ENCODE measurements at places on chromosomes 6 and 20. TPM values are rescaled to one million over a fixed set of nuclear protein-coding genes. Genes with fewer than 3 reads are reported as not detected.

CRIP3 gene
- polyA plus RNA-seq: 3.7 TPM

PABPC1L gene
- 6.2 TPM for polyA plus RNA-seq

CTCFL gene
- not detected for polyA plus RNA-seq

ARMH2 gene
- 0.73 TPM for polyA plus RNA-seq

C20orf204 gene
- polyA plus RNA-seq: 6.0 TPM

GRM1 gene
- polyA plus RNA-seq: 2.9 TPM

UBD gene
- not detected for polyA plus RNA-seq

GOPC gene
- 63.1 TPM for polyA plus RNA-seq

CABLES2 gene
- 8.3 TPM for polyA plus RNA-seq

PLEKHG1 gene
- polyA plus RNA-seq: 2.6 TPM

DYNLT2 gene
- polyA plus RNA-seq: 1.8 TPM

DNPH1 gene
- polyA plus RNA-seq: 65.5 TPM

ELOVL2 gene
- 5.4 TPM for polyA plus RNA-seq

OPRM1 gene
- polyA plus RNA-seq: 1.5 TPM

ELOVL5 gene
- polyA plus RNA-seq: 30.2 TPM

NNAT gene
- polyA plus RNA-seq: 996 TPM

FAM120B gene
- polyA plus RNA-seq: 14.1 TPM

MYO6 gene
- 49.1 TPM for polyA plus RNA-seq

Data from neural cell (in vitro differentiated cells).